ENCODE measurements at places on chromosomes 2 and 18. TPM values are rescaled to one million over a fixed set of nuclear protein-coding genes. Genes with fewer than 3 reads are reported as not detected.
A peak's percentile ranks its signal among the peaks of the same experiment; 100 is the strongest.

DNA sequence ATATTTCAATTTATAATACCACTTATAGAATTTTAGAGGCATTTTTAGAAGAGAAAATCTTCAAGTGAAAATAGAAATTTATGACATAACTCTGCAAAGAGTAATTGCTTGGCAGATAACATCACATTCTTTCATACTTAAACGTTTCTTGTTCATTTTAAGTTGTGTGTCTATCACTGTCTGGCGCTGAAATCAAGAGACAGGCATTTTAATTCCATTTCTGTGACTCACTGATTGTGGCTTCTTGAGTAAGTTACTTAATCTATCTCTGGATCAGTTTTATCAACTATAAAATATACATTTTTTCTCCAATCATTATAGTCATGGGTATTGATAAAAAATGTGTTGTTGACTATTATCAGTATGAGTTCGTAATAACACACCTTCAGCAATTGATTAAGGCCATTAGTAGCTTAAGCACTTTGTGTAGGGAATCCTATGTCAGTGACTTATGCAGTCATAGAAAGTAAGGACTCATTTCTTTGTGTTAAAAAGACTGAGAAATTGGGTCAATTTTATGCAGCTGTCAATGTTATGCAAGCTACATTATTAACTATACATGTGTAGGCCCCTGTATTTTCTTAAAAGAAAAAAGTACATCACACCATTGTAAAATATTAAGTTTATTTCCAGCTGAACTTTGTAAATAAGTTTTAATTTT is 497.3 kb downstream of the CCDC85A start:
- DNase-seq = peak; percentile 76

C2orf81 gene
- 1.9 TPM for total RNA-seq

DNA sequence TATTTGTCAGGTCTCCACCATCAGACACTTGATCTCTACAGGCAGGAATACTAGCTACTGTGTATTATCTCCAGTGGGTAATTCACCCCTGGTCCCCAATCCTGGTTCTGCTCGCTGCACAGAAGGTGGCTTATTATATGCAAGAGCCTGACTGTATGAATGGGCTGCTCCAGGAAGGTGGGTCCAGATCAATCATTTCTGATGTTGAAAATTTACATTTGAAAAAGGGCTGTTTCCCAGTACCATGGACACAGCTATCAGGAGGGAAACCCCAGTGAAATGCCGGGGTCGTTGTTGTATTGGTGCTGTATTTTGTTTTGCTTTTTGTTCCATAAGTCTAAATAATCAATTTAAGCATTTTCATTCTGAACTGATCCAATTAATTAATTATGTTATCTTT is 367.6 kb downstream of the RND3 start:
- DNase-seq = no peak

- no peak for DNase-seq
Measured at GRCh38 chr2:177056481-177056929, 156.1 kb upstream of the HNRNPA3 start.

GRCh38 chr18:60100778-60101177 is 201.0 kb downstream of the PMAIP1 start:
- DNase-seq = no peak

DNA sequence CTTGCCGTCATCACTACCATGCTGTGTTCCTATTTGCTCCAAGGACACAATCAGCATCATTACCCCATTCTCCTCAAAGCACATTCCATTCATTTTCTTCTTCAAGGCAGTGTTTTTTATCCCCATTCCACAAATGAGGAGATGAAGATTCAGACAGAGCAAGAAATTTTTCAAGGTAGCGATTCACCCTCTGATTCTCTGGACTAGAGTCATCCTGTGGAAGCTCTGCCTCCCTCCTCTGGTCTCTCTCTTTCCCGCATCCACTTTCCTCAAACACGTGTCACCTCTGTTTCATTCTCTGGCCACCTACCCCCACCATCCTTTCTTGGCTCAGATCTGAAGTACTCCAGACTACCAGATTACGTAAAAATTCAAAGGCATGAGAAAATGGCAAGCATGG is 297.9 kb downstream of the SOX11 start:
- DNase-seq = no peak

- DNase-seq = peak; percentile 57
Measured at GRCh38 chr18:44736664-44737380, 56.1 kb downstream of the SETBP1 start.

DNA sequence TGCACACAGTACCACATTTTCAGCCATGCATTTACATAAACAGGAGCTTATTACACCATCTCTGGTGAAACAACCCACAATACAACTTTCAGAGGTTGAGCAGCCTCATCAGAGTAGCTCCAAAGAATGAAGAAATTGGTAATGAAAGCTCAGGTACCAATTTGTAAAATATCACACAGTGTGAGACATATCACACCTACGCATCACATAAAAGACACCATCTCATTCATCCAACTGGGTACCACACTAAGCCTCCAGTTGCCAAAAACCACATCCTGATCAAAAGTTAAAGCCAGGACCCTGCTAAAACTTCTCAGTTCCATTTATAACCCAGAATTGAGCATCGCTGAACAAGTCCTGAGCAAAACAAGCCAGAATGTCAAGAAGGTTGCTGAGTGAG is 4.6 kb downstream of the TMEM163 start:
- no peak for DNase-seq

DNA sequence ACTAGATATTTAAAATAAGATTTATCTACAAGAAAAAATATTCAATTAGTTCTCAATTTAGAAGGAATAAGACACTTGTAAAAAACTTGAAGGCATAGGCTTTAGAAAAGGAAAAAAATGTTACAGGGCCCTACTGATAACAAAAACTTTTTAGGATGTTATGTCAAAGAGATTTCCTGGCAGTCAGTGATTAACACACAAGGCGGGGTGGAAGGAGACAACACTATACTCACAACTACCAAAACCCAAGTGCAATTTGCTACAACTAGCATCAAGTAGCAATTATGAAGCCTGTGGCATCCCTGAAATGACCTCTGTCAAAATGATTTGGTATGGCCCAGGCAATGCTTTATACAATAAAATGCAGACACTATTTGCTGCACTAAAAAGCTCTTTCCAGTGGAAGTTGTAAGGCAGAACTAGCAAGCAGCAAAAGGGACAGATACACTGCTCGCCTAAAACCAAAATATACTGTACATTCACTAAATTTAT is 15.3 kb downstream of the STRN start:
- no peak for DNase-seq

REG1B gene
- total RNA-seq = not detected

DNA sequence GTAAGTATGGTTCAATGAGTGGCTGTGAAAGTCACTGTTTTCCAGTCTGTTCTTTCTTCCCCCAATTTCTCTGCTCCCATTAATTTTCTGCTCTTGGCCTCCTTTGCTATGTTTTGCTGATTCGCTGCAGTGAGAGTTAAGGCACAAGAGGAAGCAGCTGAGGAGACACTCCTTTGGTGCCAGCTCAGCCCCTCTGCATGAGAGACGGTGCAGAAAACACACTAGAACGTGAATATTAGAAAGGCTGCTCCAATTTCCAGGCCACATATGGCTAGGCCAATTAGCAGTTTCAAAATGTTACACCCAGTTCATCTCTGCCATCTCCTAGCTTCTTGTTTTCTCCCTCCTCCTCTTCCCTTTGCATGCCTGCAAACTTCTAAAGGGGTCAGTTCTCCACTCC is 38.9 kb downstream of the AKAIN1 start:
- no peak for DNase-seq

IL1R1 gene
- total RNA-seq = 152 TPM

GRCh38 chr2:216770050-216770449 is 74.7 kb upstream of the IGFBP5 start:
- DNase-seq = no peak

GRCh38 chr18:35460736-35461161 is 37.0 kb downstream of the INO80C start:
- peak; percentile 65 for DNase-seq

- no peak for DNase-seq
Measured at GRCh38 chr2:105643405-105644173, 101.1 kb upstream of the NCK2 start.

EDAR gene
- not detected for total RNA-seq

DNA sequence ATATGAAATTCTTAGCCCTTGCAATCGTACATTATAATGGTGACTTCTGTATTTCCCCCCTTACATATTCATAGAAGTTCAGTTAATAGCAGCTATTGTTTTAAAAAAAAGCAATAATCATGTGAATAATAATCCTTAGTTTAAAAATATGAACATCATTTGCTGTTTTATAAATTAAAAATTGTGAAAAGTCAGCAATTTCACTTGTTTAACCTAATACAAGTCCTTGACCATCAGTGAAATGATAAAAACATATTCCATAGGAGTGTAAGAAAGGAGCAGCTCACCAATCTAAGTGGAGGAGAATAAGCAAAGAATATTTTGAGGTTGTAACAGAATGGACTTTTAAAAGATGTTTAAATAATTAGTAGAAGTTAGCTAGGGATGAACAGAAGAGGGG is 650.2 kb downstream of the SUCLG1 start:
- no peak for DNase-seq

ABCB11 gene
- not detected for total RNA-seq

CXCR4 gene
- 0.27 TPM for total RNA-seq

DNA sequence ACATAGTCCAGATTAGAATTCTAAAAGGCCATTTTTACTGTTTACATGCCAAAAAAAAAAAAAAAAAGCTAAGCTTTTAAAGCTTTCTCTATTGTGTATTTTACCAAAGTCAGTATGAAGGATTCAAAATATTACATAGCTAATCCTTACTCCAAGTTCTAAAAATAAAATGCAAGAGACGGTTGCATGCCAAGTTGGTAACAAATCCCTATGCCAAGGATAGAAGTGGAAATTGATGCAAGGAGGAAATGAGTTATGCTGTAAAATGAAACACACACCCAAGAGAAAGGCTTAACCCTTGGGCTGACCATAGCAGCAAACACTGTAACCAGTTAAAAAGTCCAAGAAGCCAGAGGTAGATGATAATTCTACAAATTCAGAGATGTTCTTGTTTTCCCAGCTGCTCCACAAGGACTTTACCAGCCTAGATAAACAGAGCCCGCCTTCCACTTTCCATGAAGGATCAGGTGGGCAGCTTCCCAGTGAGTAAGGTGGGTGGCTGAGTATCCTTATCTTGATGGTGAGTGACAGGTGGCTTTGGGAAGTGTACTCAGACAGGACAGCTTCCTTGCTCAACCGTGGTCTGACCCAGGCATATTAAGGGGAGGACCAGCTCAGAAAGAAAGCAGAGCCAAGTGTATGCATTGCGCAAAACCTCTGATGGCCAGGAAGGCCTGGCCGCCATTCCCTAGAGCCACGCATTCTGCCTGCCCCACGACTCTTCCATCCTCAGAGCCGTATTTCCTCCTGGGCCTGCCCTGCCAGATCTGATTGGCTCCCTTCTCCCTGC is 34.4 kb downstream of the ATP8B1 start:
- peak; percentile 96 for DNase-seq

- no peak for DNase-seq
Measured at GRCh38 chr18:6628187-6628586, 101.3 kb upstream of the ARHGAP28 start.
